ENCODE measurements at places on chromosomes 2 and 18. TPM values are rescaled to one million over a fixed set of nuclear protein-coding genes. Genes with fewer than 3 reads are reported as not detected.

Gene NR4A2
- polyA plus RNA-seq = 7.6 TPM

Gene SERPINE2
- polyA plus RNA-seq = 179 TPM

Gene CAVIN2
- polyA plus RNA-seq = 15.1 TPM

Gene ARHGEF4
- 210 TPM for polyA plus RNA-seq

Gene LAMA3
- 5.8 TPM for polyA plus RNA-seq

Gene CHRNG
- 0.35 TPM for polyA plus RNA-seq

Gene ANKRD36C
- 17.6 TPM for polyA plus RNA-seq

Gene TUBB8B
- polyA plus RNA-seq = not detected

Gene NPPC
- 33.2 TPM for polyA plus RNA-seq

Gene IL1F10
- not detected for polyA plus RNA-seq

Gene TBR1
- not detected for polyA plus RNA-seq

Gene PKDCC
- polyA plus RNA-seq = 97.5 TPM

Gene PSME4
- polyA plus RNA-seq = 39.1 TPM

Gene CFLAR
- polyA plus RNA-seq = 28.2 TPM

Gene TUBA3E
- not detected for polyA plus RNA-seq

Gene DNAJC5G
- polyA plus RNA-seq = 1.7 TPM

Gene VWA3B
- polyA plus RNA-seq = 5.9 TPM

Gene FER1L5
- polyA plus RNA-seq = 0.27 TPM

Gene GNAL
- polyA plus RNA-seq = 74.4 TPM

Gene ALLC
- polyA plus RNA-seq = 0.71 TPM

Gene CRYGD
- polyA plus RNA-seq = 7.1 TPM

Gene POTEJ
- polyA plus RNA-seq = not detected

Gene CDK15
- polyA plus RNA-seq = 0.30 TPM

Data from spinal cord (tissue), 10 donors.